Retina (tissue), 1 donor: ENCODE measurements at places on chromosomes 1 and 21.

- DNase-seq: no peak
Observed at GRCh38 chr1:119372503-119373086, 4.0 kb downstream of the HAO2 start.

DNA sequence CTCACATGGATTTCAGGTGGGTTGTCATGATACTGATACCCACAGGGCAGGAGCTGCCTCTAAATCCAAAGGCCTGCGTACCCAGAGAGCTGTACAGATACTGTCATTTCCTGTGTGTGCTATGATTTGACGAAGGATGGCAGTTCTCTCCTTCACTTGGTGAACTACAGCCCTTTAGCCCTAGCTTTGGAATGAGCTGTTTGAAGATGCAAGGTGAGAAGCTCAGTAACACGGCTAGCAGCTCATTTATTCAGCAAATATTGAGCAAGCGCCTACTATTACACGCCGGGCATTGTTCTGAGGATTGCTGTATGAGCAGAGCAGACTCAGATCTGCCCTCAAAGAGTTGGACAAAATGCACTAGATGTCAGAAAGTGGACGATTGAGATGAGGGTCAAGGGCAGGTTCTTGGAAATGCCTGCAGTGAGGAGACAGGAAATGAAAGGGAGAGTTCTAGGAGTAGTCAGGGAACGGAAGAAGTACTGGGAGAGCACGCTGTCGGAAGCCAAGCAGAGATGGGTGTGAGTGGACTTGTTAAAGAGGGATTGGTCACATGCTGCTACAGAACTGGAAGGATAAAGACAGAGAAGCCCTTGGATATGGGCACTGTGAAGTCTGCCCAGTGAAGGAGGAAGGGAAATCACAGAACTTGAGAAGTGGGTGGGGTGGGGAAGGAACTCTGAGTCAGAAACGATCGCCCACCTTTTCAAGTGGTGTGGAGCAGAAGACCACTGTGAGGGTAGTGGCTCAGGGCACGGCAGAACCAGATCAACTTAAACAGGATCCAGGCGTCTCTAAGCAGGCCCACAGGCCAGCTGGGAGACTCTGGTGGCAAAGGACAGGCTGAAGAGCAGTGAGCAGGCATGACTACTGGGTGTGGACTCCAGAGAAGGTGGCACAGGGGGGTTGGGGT is 7.1 kb downstream of the PTGFRN start:
- no peak for DNase-seq

DNA sequence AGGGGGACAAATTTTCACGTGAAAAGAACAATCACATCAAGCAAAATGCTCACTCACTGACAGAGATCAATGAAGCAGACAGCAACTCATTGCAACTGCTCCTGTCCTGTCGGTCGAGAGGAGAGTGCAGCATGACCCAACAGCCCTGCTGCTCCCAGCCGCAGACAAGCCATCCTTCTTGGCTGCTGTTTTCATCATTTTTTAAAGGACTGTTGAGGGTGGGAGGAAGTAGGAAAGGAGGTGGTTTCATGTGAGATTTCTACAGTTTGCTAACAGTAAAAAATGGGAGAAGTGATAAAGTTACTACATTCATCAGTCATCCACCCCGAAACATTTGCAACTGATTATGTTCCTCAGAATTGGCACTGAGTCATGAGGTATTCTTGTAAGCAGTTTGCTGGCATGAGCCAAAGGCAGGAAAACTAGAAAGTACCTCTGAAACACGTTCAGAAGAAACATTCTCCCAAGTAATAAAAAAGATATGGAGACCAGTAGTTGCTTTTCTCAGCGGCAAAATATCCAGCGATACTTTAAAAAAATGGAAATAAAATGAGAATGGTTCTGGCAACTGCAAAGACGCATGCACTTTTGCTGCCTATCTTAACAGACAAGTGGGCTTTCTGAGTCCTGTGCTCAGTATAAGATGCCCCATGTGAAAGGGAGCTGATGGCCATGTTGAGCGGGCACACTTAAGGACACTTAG is 72.0 kb upstream of the CLDN14 start:
- DNase-seq: no peak

- no peak for DNase-seq
Observed at GRCh38 chr1:243956450-243956849, 94.6 kb upstream of the ZBTB18 start.

DNA sequence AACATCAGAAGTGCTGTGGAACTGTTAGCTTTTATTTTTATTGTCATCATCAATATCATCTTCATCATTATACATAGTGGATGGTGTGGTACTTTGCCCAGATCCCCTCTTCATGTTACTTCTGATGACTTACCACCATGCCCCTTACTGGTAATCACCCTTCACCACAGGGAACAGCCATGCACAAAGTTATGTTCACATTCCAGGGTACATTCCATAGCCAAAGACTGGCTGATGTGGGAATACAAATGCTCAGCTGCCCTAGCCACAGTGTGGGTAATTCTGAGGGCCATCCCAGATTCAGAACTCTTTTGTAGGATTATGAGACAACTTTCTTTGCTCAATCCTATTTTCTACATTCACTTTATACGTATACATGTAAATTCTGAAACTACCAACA is 691.3 kb upstream of the CXADR start:
- DNase-seq: no peak

DNA sequence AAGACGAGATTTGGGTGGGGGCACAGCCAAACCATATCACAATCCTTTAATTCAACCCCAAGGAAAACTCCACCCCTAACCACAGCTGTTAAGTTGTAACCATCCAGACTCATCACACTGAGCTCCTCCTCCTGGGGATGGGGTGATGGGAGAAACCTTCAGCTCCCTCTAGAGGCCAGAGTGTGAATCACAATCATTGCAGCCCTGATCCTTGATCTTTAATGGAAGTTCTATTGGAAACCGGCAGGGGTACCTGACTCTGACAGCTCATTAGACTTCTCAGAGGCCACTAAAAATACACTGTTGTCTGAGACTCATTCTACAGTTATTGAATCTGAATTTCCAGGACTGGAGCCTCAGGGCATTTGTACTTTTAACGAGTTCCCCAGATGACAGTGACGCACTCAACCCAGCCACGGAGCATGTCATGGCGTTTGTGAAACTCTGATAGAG is 127.2 kb downstream of the IGSF21 start:
- DNase-seq: peak; percentile 70

DNA sequence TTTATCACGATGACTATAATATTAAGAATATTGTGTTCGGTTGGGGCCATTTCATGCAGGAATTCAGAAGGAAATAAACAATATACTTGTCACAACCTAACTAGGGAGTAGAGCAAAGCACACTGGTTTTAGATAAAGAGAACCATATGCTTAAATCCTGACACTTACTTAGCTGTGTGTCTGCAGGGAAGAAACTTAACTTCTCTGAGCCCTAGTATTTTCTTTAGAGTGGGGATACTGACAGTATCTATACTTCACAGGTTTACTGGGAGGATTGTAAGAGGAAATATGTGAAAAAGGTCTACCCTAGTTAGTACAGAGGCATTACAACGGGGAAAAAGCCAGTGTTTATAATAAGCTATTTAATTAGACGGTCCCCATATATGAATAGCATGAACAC is 72.9 kb downstream of the IARS2 start:
- DNase-seq: no peak

DNA sequence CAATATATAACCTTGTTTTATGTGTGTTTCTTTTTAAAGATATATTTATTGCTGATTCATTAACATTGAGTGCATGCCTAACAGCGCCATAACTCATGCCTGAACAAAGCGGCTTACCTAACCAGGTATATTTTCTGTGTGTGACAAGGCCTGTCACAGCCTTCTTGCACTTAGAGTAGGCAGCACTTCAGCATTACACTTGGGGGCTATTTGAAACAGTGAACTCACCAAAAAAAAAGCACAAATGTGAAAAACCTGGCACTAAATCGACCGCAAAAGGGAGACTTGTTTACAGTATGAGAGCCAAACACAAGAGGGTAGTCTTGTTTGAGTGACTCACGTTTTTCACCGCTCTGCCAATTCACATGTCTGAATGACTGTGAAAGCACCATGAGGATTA is 111.7 kb downstream of the DISP1 start:
- DNase-seq: no peak

DNA sequence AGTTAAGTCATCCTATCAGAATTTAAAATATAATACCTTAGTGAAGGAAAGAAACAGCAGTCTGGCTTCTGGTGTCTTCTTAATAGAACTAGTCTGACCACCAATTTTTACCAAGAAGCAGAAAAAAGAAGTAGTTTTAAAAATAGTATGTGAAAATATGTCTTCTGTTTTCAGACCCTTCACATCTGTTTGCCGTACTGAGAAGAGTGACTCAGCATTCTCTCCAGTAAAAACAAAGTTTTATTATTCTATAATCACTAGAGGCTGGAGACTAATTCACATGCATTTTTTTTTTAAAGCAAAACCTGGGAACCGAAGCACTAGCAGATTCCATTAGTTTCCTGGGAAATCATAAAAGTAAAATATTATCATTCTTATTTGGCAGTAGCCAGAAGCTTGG is 163.8 kb downstream of the COL24A1 start:
- DNase-seq: no peak

DNA sequence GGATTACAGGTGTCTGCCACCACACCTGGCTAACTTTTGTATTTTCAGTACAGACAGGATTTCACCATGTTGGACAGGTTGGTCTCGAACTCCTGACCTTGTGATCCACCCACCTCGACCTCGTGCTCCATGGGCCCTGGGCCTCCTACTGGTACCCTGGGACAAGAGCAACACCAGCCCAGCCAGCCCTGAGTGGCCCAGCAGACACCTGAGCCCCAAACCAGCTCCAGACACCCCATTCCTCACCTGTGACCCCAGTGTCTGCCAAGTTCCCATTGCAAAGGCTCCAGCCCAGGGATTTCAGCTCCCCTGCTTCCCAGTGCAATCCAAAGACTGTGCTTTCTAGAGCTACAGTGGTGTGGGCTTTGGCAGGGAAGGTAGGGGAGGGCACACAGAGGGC is 14.6 kb downstream of the MEF2D start:
- no peak for DNase-seq

DNA sequence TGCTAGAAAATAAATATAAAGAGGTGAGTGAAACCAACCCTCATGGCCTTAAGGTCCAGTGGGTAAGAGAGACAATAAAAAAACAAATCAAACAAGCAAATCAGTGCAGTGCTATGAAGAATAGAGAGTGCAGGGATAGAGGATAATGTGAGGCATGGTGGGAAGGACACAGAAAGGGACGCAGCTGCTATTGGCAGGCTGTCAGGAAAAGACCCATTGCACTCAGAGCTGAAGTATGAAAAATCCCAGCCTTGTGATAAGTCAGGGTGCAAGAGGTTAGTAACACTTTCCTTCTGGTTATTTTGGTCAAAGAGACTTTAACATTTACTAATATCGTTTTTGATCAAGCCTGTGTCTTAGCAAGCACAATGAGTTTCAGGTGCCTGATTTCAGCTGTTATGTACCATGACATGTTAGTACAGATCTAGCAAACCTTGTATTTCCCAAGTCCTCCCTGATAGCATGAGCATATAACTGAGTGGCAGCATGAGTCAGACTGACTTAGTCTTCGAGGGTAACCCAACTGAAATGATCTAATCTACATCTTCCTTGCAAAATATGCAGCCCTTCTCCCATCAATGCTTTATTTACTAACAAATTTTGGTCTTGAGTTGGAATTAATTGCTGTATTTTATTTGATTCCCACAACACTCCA is 31.7 kb downstream of the CHML start:
- no peak for DNase-seq

DNA sequence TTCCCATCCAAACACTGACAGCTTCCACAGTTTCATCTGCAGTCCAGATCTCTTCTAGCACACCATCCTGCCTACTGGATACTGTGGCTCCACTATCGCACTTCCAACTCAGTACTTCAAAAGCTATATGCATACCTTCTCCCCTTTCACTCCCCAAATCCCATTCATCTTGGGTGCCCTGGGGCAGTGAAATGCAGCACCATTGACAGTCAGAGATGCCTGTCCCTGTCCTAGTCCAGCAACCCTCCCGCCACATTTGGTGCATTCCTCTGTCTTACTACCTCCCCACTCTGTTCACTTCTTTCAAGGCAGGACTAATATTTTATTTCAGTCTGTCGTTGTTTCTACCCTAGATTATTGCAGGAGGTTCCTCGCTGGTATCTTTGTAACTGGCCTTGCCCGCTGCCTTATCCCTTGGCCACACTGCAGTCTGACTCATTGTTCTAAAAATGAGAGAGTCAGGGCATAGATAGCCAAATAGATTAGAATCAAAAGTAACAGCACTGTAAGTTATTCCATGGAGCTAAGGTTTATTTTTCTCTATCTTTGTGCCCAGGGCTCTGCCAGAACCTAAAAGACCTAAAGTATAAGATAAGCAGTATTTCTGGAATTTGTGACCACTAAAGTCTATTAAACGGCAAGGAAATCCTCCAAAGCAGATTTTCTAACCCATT is 96.7 kb downstream of the ESRRG start:
- DNase-seq: no peak

DNA sequence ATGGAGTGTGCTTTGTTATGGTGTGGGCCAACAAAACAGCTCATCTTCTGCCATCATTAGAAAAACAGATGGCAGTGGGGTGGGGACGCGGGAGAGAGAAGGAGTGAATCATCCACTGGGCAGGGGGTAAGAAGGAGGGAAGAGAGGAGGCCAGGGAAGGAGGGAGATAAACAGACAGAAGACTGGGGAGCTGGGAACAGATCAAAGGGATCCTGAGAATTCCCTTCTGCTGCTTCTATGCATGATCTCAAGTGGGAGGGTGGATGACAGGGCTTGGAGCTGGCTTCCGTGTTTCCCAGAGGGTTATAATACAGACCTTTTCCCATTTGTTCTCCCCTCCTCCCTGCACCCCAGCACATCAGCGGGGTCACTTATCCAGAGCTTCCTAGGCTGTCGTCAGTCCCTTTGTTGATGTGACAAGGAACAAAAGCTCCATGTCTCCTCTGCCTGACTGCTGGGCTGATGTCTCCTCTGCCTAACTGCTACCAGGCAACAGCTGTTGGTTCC is 338.6 kb downstream of the PAPPA2 start:
- peak; percentile 50 for DNase-seq

DNA sequence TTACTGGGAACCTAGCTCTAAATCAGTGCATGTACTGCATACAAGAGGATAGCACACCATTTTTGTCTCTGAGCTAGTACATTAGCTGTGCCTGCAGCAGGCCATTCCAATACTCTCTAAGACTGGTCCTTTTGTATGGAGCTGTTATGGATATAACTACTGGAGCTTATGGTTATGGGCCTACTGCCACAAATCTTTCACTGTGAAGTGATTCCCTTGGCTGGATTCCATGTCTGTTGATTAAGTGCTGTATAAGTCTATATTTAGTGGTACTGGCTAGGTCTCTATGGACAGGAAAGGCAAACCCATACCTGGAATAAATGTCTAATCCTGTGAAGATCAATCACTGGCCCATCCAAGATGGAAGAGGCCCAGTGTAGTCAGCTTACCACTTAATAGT is 12.0 kb downstream of the ZFYVE9 start:
- no peak for DNase-seq

GRCh38 chr1:109388884-109389637 is 8.7 kb downstream of the SORT1 start:
- no peak for DNase-seq

GRCh38 chr1:159872891-159873290 is 10.4 kb upstream of the VSIG8 start:
- DNase-seq: no peak

GRCh38 chr1:244077473-244078220 is 26.6 kb downstream of the ZBTB18 start:
- no peak for DNase-seq

- no peak for DNase-seq
Observed at GRCh38 chr1:173100476-173101107, 49.9 kb upstream of the TNFSF18 start.

- no peak for DNase-seq
Observed at GRCh38 chr1:224256640-224257039, 73.3 kb downstream of the NVL start.

GRCh38 chr1:241406421-241406820 is 49.4 kb upstream of the RGS7 start:
- no peak for DNase-seq
